Uterus (tissue), 4 donors: ENCODE measurements at places on chromosomes 12 and 14. TPM values are rescaled to one million over a fixed set of nuclear protein-coding genes. Genes with fewer than 3 reads are reported as not detected.
A peak's percentile ranks its signal among the peaks of the same experiment; 100 is the strongest.

Gene CLEC14A
- 39.7 TPM for total RNA-seq

DNA sequence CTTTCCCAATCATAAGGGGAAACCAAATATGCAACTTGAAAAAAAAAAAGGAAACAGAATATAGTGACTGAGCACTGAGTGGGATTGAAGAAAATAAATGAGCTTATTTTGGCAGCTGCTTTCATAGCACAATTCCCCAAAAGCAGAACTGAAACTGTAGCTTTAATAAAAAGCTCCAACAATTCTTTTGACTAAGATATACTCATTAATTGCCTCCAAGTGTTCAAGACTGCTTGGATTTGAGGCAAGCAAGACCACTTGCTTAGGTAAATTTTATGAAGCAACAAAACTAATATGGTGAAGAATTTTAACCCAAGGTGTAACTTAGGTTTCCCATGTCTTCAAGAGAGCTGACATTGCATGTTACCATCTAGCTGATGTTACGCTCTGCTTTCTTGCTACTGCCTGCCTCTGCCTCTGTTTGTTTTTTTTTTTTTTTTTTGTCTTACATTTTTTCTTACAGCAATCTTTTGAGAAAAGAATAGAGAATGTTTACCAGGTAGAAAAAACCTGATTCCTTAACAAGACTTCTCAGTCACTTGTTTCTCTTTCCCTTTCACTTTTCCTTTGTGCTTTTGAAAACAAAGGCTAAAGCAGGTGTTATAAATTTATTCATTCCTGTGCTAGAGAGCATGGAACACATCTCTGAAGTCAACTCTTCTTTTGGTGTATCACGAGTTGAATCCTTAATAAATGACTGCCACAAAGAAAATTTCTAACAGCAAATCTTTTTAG is 134.4 kb downstream of the BCAT1 start:
- no peaks in the 10 kb centered on the region for H3K4me1 ChIP-seq
- peaks cover 4% of the 10 kb centered on the region for H3K36me3 ChIP-seq
- no peak for DNase-seq

DNA sequence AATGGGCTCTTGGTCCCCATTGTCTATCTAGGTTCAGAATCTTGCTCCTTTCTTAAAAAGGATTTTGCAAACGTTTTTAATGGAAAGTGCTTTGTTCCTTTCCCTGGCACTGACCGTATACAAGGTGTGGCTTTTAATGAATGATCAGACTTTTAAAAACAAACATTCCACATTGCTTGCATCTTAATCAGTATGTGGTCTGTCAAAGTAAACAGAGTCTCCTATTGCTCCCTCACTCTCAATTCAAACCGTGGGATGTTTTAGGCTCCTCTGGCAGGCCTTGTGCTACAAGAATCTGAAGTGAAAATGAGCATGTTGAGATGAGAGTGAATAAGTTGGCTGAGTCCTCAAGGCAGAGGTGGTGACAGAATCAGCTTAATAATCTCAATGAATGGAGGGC is 107.0 kb downstream of the VRK1 start:
- no peak overlapping the region for H3K4me3 ChIP-seq
- H3K27ac ChIP-seq: no peak overlapping the region
- no peaks in the 10 kb centered on the region for H3K4me1 ChIP-seq
- DNase-seq: no peak
- H3K36me3 ChIP-seq: no peaks in the 10 kb centered on the region

DNA sequence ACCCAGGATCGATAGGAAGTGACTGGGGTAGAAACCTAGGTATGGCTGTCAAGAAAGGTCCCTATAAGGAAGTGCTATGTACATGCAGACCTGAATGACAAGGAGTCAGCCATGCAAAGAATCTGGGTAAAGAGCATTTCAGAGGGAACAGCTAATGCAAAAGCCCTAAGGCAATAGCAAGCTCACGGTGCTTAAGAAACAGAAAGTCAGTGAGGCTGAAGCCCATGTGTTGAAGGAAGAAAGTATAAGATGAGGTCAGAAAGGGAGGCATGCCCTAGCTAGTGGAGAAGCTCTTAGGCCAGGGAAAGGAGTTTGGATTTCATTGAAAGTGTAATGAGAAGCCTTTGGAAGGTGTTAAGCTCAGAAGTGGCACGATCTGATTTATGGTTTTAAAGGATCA is 6.0 kb upstream of the ADCY6 start:
- no peaks in the 10 kb centered on the region for H3K4me1 ChIP-seq
- DNase-seq: no peak
- no peaks in the 10 kb centered on the region for H3K36me3 ChIP-seq

Gene DCP1B
- 34.4 TPM for total RNA-seq

DNA sequence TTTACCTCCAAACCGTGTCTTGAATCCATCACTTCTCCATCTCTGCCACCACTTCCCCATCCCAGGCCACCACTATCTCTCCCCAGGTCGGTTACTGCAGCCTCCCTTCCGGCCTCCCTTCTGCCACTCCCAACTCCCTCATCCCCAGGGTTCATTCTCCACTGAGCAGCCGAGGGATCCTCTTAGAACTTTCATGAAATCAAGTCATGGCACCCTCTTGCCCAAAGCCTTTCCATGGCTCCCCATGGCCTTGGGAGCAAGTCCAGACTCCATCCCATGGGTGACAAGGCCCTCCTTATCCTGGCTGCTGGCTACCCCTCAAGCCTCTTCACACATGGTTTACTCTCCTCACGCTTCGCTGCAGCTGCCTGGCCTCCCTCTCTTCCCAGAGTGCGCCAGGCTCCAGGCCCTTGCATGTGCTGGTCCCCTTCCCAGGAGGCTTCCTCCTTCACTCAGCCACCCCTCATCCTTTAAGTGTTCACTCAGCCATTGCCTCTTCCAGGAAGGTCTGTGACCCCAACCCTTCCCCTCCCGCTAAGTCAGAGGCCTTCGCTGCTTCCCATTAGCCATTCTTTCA is 17.9 kb upstream of the SH2B3 start:
- no peaks in the 10 kb centered on the region for H3K36me3 ChIP-seq
- H3K27me3 ChIP-seq: no peaks in the 10 kb centered on the region
- no peaks in the 10 kb centered on the region for H3K4me1 ChIP-seq

Gene CCDC175
- not detected for total RNA-seq

GRCh38 chr12:130813949-130814348 is 25.1 kb downstream of the STX2 start:
- no peaks in the 10 kb centered on the region for H3K27me3 ChIP-seq
- DNase-seq: no peak
- no peak overlapping the region for H3K4me3 ChIP-seq
- H3K4me1 ChIP-seq: no peaks in the 10 kb centered on the region
- no peaks in the 10 kb centered on the region for H3K36me3 ChIP-seq

DNA sequence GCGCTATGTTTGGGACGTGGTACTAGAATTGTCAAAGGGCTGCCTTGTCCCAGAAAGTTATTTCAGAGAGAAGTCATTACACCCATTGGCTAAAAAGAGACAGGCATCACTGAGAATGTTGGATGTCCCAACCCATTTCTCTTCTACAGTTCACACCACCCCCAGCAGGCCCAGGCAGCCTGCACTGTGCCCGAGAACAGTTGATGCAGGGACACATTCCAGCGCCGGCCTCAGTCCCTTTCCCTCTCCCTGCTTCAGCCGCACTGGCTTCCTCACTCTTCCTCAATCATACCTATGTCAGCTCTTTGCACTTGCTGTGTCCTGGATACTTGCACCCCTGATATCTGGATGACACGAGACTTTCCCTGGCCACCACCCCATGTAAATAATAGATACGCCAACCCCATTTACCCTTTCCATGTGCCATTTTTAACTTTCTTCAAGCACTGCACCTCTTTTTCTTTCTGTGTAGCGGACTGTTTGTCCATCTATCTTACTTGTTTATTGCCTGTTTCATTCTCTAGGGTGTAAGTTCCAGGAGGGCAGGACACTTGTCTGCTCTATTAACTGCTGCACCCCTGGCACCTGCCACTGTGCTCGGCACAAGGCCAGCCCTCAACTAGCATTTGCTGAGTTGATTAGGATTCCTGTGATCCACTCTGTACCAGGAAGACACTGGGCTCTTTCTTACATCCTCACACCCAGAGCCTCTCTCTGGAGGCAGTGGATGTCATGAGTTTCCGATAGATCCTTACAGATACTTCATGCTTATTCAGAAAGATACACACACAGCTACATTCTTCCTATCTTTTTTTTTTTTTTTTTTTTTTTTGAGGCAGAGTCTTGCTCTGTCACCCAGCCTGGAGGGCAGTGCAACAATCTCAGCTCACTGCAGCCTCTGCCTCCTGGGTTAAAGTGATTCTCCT is 76.6 kb upstream of the CEP83 start:
- H3K27ac ChIP-seq: no peak overlapping the region
- no peak for DNase-seq
- H3K4me1 ChIP-seq: no peaks in the 10 kb centered on the region

DNA sequence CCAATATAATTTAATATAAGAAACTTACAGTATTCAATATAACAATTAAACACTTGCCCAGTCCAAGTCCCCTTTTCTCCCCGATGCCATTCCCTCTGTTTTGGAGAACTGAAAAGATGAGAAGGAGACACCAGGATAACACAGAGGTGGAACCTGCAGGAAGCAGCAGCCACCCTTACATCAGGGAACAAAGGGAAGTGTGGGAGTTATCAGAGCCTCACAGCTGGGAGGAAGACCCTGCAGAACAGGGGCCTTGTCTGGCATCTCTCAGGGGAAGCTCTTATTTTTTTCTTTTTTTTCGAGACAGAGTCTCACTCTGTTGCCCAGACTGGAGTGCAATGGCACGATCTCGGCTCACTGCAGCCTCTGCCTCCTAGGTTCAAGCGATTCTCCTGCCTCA is 52.6 kb downstream of the CALM1 start:
- no peaks in the 10 kb centered on the region for H3K36me3 ChIP-seq
- H3K4me3 ChIP-seq: no peak overlapping the region
- no peaks in the 10 kb centered on the region for H3K27me3 ChIP-seq

DNA sequence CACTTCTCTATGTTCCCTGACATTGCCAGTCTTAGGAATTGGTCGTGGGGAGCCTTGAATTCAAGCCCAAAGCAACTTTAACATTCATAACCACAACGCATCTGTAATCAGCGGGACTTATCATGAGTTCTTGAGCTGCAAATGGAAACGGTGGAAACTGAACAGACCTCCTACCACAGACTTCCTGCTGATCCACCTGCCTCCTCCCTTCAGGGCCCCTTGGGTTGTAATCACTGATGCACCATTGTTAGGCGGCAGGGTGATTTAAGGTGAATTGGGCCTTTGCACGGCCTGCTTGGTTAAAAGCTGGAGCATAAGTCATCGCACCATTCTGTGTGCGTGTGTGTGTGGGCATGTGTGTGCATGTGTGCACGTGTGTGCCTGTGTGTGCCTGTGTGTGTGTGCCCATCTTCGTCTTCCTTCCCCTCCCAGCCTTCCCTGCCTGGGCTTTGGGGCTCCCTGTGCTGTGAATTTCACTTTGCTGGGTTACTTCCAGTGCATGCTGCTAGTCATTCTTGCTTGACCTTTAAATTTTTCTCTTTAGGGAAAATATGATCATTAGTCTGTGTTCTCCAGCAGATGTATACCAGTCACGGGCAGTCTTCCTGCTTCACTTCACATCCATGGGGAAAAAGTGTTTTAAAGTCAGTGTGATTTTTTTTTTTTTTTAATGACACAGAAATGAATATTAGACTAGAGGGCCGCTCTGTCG is 29.1 kb downstream of the CHST11 start:
- no peaks in the 10 kb centered on the region for H3K36me3 ChIP-seq
- no peak for DNase-seq
- H3K27me3 ChIP-seq: no peaks in the 10 kb centered on the region
- H3K4me3 ChIP-seq: no peak overlapping the region
- peak overlapping the region; percentile 26 for H3K27ac ChIP-seq
- H3K4me1 ChIP-seq: no peaks in the 10 kb centered on the region

GRCh38 chr12:2008677-2009076 is 4.4 kb upstream of the DCP1B start:
- no peaks in the 10 kb centered on the region for H3K27me3 ChIP-seq
- no peaks in the 10 kb centered on the region for H3K4me1 ChIP-seq
- no peaks in the 10 kb centered on the region for H3K36me3 ChIP-seq
- DNase-seq: no peak
- no peak overlapping the region for H3K4me3 ChIP-seq
- peak overlapping the region; percentile 69 for H3K27ac ChIP-seq

GRCh38 chr12:27828196-27828595 is 48.2 kb upstream of the MANSC4 start:
- H3K4me1 ChIP-seq: no peaks in the 10 kb centered on the region
- H3K27ac ChIP-seq: no peak overlapping the region
- no peaks in the 10 kb centered on the region for H3K36me3 ChIP-seq

Gene USP44
- total RNA-seq: 7.7 TPM

DNA sequence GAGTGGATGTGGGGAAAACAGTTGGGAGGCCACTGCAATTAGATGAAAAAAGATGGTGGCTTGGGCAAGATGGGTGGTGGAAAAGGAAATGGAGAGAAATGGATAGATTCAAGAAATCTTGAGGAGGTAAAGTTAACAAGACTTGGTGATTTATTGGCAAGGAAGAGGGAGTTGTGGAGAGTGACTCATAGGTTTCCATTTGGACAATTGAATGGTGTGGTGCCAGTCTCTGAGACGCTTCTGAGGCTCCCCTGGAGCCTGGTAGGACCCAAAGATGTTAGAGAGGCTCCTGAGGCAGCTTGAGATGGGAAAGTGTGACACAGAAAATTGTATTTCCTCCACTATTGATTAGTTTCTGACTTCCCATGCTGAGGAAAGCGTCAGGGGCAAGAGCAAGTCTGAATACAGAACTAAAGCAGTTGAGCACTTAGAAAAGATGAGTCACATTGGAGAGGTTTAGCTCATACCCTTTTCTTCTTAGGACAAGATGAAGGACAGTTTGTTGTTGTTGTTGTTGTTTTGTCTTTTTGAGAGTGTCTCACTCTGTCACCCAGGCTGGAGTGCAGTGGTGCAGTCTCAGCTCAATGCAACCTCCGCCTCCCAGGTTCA is 4.5 kb downstream of the PRPF40B start:
- H3K27me3 ChIP-seq: no peaks in the 10 kb centered on the region
- H3K36me3 ChIP-seq: no peaks in the 10 kb centered on the region
- H3K27ac ChIP-seq: no peak overlapping the region
- DNase-seq: no peak
